ENCODE measurements at places on chromosomes 11 and 22. TPM values are rescaled to one million over a fixed set of nuclear protein-coding genes. Genes with fewer than 3 reads are reported as not detected.

The CARNS1 gene
- 0.09 TPM for total RNA-seq

The TMEM191C gene
- total RNA-seq: 7.5 TPM

The C22orf15 gene
- not detected for total RNA-seq

The SOX6 gene
- 24.0 TPM for total RNA-seq

The BAIAP2L2 gene
- 4.9 TPM for total RNA-seq

The CCDC15 gene
- total RNA-seq: 4.0 TPM

The OTOG gene
- total RNA-seq: 2.5 TPM

The GLB1L3 gene
- total RNA-seq: not detected

The CCDC87 gene
- 1.0 TPM for total RNA-seq

The LRRC75B gene
- 18.6 TPM for total RNA-seq

The MMP27 gene
- total RNA-seq: not detected

The RASL10A gene
- total RNA-seq: 1.1 TPM

- DNase-seq: no peak
Measured at GRCh38 chr11:61569701-61570100, 11.2 kb downstream of the SYT7 start.

DNA sequence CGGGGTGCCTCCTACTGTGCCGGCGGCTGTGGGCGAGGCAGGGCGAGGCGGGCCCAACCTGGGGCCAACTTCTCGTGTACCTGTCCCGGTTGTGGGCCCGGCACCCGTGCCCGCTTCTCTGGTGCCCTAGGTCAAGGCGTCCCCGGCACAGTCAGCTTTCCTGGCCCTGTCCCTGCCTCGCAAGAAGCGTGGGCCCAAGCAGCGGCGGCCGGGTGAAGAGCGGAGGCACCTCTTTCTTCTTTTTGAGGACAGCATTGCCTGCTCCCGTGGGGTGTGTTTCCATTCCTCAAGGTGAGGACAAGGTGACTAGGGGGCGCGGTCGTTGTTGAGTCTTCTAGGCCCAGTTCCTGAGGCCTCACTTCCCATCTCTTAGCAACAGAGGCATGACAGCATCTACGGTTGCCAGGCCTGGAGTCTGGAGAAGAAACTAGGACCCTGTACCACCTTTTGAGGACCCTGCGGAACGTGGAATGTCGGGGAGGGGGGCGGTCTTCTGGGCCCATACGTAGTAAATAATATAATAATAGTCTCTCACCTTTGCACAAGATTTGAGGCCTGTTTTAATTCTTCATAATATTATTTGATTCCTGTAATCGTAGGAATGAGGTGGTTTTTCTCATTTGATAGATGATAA lies 418 bp downstream of the ACO2 start:
- DNase-seq: peak; percentile 54

GRCh38 chr11:28092786-28093185 lies 15.2 kb downstream of the KIF18A start:
- no peak for DNase-seq

DNA sequence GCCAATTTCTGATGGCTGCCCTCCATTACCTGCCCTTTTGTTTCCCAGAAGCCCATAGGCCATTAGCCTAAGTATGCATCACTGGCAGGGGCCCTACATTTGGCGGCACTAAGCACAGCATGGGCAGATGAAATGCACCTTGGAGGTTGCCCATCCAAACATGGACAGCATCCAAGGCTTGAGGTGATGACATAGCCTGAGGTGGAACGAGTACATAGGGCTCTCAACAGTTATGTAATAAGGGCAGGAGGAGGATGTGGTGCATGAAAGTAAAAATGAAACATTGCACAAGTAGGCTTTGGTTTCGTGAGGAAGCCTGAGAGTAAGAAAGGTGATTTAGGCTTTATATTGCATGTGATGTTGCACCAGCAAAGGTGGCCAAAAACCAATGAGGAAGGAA lies 148.1 kb downstream of the FAM76B start:
- DNase-seq: no peak

- no peak for DNase-seq
Measured at GRCh38 chr22:25996669-25997068, 172.6 kb upstream of the SEZ6L start.

DNA sequence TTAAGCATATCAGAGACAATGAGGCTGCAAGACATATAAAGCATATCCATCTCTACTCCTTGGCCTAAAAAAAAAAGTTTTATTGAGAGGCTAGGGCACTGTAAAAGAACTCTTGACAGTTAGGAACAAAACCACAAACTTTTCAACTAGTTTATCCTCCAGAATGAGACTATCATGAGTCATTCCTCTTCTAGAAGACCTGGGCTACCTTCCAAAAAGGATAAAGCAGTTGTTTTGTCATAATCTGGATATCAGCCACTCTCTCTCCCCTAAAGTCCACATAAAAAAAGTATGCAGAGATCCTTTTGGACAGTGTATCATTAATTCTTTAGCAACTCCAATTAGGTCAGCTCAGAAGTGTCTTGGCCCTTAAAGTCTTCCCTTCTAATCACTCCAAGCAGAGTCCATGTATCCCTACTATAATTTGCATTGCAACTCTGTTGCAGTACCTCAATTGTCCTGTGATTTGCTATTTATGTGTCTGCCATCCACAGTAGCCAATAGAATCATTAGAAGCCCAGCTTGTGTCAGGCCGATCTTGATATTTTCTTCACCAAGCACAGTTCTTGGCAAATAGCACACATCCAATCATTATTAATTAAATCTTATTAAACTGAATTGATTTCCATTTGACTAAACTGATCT lies 10.4 kb downstream of the OR51T1 start:
- DNase-seq: no peak

DNA sequence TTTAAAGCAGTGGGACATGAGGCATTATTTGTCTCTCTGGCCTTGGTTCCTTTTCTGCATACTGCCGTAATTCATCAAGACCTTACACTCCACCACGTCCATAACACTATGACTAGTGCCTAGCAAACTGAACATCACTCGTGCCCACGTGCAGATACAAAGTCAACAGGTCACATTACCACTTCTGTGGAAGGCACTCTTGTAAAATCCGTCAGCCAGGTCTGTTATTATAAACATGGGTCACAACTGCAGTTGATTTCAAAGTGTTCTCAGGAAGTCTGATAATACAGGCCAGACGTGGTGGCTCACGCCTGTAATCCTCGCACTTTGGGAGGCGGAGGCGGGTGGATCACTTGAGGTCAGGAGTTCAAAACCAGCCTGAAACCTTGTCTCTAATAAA lies 14.1 kb downstream of the VSIG10L2 start:
- DNase-seq: no peak

- no peak for DNase-seq
Measured at GRCh38 chr11:117044287-117045035, 53.8 kb downstream of the SIK3 start.

DNA sequence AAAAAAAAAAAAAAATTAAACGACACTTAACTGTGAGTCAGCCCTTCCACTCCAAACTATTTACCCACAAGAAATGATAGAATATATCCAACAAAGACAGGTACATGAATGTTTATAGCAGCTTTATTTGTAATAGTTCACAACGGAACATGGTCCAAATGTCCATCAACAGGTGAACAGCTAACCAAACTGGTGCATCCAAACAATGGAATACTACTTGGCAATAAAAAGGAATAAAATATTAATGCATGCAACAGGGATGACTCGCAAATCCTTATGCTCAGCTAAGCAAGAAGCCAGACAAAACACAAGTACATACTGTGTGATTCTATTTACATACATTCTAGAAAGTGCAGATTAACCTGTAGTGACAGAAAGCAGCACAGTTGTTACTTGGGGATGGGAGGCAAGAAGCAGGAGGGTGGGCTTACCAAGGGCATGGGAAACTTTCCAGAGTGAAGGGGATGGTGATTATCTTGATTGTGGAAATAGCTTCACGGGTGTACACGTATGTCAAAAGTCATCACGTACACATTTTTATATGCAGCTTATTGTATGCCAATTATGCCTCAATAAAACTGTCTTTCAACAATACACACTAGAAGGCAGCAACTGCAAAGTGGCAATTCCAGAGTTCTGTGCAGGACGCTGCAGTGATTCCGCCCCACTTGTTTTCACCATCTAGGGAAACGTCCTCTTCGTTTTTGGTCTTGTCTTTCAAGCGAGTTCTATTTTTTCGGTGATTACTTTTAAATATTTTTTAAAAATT lies 6.7 kb upstream of the SF1 start:
- DNase-seq: no peak

DNA sequence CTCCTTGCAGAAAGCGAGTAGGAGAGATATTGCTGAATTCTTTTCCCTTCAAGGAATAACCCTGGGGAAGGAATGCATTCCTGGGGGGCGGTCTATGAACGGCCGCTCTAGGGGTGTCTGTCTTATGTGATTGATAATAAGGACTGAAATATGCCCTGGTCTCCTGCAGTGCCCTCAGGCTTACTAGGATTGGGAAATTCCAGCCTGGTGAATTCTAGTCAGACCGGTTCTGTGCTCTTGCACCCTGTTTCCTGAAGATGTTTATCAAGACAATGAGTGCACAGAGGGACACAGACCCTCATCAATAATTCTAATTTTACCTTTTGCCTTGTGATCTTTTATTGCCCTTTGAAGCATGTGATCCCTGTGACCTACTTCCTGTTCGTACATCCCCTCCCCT lies 140.7 kb downstream of the LUZP2 start:
- peak; percentile 5 for DNase-seq

DNA sequence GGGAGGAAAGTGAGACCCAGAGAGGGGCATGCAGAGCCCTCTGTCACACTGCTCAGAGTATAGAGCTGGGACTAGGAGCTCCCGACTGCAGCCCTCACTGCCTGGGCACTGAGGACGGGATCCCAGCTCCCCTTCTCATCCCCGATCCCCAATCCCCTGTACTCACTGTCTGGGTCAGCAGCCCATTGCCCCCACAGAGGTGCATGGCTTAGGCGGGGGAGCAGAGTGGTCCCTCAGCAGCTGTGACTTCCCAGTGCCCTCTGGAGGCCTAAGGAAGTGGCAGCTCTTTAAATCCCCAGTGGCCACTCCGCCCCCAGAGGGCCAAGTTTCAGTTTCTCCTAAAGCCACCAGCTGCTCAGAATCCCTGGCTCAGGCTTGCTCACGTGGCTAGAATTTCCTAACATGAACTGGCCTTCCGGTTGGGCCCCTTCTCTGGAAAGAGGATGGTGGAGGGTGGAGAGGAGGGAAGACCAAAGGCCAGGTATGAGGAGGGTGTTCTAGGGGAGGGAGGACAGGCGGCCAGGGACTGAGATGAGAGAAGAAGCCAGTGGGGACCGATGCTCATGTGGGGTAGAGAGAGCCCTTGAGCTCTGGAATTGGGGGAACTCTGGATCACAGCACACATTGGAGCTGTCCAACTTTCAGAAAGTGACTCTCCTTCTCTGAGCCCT lies at the start of gene BATF2:
TSS of gene BATF2 (minus strand) at position 262 of the 671 bp plus-strand sequence. CDS start at position 205, 57 bp downstream.
- DNase-seq: peak; percentile 84

GRCh38 chr11:130897262-130898182 lies 18.8 kb downstream of the SNX19 start:
- DNase-seq: no peak

DNA sequence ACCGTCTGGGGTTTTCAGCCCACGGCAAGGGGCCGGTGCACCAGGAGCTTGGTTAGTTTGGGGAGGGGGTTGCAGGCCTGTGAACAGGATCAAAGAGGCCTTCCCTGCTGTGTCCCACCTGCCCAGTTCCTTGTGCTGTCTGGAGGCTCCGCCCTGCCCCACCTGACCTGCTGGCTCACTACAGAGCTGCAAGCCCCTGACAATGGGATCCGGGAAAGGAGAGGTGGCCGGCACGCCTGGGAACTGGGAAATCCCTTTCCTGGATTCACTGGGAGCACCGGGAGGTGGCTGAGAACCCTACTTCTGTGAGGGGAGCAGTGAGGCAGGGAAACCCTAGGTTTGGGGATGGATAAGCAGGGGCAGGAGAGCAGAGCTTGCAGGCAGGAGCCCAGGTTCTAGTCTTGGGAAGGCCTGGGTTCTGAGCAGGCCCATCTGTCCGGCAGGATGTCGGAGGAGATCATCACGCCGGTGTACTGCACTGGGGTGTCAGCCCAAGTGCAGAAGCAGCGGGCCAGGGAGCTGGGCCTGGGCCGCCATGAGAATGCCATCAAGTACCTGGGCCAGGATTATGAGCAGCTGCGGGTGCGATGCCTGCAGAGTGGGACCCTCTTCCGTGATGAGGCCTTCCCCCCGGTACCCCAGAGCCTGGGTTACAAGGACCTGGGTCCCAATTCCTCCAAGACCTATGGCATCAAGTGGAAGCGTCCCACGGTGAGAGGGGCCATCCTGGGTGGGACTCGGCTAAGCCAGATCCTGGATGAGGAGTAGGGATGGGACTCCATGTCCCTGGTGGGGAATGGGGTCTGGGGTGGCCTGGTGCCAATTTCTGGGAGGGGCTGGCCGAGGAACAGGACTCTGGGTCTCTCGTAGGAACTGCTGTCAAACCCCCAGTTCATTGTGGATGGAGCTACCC lies 786 bp downstream of the CAPN1 start:
- DNase-seq: peak; percentile 74

DNA sequence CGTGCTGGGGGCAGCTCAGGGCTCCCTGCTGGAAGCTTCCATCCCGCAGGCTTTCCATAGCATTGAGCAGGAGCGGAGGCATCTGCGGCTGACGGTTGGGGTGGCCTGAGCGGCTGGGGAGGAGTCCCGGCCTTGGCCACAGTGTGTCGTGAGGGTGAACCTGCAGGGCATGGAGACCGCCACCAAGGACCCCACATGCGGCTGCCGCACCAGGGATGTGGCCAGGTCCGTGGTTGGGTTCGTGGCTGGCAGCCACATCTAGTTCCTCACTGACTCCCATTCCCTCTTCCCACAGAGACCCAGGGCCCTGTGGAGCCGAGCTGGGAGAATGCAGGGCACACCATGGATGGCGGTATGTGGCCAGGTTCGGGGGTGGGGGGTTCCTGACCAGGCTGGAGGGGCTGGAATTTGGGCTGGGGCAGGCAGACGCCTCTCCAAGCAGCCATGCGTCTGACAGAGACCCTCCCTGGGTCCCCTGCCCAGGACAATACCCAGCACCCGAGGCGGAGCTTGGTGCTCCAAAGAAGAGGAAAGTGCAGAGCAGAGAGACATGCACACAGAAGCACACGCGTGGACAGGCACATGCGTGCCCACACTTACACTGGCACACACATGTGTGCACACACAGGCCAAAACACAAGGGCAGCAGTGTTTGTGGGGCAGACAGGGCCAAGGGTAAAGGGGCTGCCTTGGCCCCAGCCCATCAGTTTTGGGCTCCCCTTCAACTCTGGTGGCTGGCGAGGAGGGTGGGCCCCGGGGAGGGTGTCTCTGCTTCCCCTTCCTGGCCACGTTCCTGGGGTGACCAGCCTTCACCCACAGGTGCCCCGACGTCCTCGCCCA lies 2.7 kb downstream of the MUC5B start:
- peak; percentile 29 for DNase-seq

DNA sequence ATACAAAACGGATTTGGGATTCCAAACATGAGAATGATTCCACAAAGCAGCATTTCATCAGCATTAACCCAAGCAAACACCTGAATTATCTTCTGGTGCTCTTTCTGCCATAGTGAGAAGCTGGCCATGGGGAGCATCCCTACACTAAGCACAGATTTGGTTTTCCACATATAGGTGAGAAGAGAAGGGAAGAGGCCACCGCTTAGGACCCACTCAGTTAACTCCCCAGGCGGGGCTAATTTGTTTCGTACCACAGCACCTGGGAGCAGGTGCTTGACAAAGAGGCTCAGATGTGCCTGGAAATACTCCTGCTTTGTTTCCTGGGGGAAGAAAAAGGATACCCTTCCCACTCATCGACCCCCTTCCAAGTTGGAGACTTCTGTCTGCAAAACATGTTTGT lies 64.2 kb downstream of the RAB30 start:
- DNase-seq: no peak

- no peak for DNase-seq
Measured at GRCh38 chr22:22745225-22746060, 101.0 kb downstream of the GGTLC2 start.
